Adrenal gland (tissue), 19 donors: ENCODE measurements at places on chromosomes 16 and 17. TPM values are rescaled to one million over a fixed set of nuclear protein-coding genes. Genes with fewer than 3 reads are reported as not detected.

GRCh38 chr16:24309258-24310142 is 53.4 kb downstream of the CACNG3 start:
- DNase-seq, result peak; percentile 50

DNA sequence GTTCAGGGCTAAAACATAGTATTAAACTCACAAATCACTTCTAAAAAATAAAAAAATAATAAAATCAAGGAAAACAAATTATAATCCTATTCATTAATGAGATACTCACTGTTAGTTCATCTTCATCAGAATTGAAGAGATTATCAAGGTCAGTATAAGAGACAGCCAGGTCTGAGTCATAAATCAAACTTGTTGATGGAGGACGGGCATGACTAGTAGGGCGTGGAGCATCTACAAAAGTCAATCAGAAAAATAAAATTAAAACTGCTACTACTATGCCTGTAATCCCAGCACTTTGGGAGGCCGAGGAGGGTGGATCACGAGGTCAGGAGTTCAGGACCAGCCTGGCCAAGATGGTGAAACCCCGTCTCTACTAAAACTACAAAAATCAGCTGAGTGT is 59.1 kb upstream of the INTS2 start:
- no peak for DNase-seq

DNA sequence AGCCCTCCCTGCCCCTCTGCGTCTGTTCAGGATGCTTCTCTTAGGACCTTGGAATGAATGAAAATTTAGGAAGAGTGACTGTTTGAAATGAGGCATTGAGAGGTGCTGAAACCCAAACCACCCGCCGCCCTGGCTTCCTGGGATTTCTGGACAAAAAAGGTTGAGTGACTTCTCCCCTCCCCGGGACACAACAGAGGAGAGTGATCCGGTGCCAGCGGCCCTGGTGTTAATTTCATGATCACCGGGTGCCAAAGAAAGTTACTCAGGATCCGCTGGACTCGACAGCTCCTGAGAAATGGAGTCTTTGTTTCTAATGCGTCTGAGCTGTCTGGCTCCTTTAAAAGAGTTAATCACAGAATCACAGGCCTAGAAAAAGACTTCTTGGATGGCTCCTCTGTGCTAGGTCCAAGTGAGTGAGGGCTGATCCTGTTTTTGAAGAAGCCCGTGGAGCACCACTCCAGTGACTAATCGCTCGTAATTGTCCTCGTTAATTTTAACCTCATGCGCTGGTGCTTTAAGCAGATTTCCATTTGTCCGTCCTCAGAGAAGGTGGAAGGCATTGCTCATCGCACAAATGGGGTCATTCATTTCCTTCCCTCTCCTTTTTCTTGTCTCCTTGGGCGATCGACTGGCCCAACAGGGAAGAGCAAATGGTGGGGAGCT is 144.4 kb upstream of the ZFHX3 start:
- DNase-seq, result no peak

GRCh38 chr16:89517128-89517527 is 8.9 kb downstream of the SPG7 start:
- no peak for DNase-seq

CCNF gene
- 1.9 TPM for total RNA-seq

PHOSPHO1 gene
- total RNA-seq, result not detected
